NCI-H1417 (cell line): ENCODE measurements at places on chromosomes 11 and 22.

DNA sequence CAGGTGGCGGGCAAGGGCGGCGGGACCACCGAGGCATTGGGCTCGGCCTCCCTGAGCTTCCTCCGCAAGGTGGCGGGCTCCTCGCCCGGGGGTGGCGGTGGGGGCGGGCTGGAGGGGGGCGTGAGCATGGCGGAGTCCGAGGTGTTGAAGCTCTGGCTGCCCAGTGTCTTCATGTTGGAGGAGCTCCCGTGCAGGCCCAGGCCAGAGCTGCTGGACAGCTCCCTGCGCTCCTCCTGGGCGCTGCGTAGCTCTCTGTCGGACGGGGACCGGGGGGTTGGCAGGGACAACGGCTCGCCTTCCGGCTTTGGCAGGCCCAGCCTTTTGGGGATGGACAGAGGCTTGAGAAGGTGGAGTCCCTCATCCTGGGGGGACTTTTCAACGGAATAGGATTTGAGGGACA lies 43.9 kb upstream of the BID start:
- no peak for DNase-seq

GRCh38 chr11:104700609-104701008 lies 197.7 kb downstream of the CASP12 start:
- DNase-seq: no peak

DNA sequence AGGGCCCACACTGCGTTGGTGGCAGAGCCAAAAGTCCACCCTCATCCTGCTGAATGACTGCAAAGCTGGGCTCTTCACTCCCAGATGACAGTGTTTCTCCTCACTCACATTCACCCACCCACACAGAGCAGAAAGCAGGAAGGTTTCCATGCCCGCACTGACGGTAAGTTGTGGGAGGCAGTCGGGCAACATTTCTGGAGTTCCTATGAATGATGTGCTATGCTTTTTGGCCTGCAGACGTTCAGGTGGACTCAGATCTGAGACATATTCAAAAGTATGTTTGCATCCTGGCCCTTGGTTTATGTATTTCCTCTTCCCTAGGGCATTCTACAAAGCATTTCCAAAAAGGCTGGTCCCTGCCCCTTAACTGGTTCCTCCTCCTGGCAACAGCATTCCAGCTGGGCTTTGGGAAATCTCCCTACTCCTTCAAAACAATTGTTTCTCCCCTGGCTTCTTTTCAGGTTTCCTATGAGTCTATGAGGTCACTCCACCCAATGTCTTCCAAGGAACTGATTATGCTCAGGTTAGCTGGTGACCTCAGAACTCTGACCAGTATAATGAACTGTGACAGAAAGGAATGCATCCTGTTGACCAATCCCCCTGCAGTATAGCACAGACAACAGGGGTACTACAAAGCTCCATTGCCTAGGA lies 36.4 kb downstream of the PACSIN2 start:
- DNase-seq: no peak

GRCh38 chr22:36155702-36156101 lies 4.9 kb downstream of the APOL3 start:
- no peak for DNase-seq

DNA sequence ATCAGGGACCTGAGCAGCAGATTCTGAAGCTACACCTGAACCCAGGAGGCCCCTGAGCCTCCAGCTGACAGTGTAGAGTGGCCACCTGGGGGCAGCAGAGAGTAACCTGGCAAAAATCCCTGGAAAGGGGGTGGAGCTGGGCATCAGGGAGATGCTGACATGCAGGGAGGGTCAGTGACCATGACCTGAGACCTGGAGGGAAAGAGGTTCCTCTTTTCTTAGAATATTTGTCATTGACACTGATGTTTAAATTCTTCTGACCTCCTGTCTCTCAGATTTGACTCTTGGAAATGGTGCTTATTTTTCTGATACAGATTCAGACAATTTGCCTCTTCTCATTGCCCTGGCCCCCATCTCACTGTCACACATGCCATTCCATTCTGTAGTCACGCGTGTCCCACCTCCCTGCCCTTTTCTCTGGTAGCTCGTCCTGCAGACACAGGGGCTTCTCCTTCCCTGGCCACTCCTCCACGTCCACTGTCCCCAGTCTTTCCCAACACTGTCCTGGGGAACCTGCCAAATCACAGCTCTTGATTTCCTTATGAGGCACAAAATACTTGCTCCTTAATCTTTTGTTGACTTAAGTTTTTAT lies 117.2 kb upstream of the IGLL5 start:
- peak; percentile 65 for DNase-seq
